ENCODE measurements at places on chromosomes 7 and 10.

DNA sequence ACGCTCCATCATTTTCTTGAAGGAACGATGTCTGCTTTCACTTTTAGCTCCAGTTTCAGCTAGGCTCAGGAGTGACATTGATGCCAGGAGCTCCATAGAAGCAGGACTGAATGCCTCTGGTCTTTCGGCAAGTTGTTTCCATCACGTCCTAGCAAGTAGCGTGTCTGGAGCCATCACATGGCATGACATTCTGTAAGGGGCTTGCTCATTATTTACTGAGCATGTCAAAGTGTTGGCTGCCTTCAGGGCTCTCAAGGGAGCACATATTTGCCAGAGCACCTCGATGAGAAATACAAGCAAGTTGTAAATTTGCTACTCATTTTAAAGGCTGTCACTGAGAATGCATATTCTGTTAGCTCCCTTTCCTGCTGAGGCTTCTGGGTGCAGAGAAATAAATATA, 131.0 kb upstream of the ITGB1 start:
- no peak for DNase-seq

- no peak for DNase-seq
Observed at GRCh38 chr10:31947144-31947926, 18.7 kb upstream of the ARHGAP12 start.

GRCh38 chr10:76509446-76509845, 1078.0 kb downstream of the LRMDA start:
- no peak for DNase-seq

DNA sequence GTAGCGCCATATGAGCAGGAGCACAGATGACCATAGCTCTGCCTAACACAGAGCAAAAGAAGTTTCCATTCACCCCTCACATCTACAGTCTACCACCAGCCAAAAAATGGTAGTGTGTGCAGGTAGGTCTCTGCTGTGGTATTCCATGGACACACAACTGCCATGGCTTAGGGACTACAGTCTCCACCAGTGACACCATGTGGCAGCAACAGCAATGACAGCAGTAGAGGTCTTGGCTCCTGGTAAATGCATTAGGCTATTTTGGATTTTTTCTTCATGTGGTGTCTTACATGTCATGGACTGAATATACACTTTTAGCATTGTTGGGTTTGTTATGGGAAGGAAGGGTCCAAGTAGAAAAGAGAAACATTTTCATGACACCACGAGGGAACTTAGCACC, 70.1 kb upstream of the CABCOCO1 start:
- DNase-seq: no peak

GRCh38 chr7:80316811-80317210, 182.2 kb downstream of the GNAI1 start:
- no peak for DNase-seq

DNA sequence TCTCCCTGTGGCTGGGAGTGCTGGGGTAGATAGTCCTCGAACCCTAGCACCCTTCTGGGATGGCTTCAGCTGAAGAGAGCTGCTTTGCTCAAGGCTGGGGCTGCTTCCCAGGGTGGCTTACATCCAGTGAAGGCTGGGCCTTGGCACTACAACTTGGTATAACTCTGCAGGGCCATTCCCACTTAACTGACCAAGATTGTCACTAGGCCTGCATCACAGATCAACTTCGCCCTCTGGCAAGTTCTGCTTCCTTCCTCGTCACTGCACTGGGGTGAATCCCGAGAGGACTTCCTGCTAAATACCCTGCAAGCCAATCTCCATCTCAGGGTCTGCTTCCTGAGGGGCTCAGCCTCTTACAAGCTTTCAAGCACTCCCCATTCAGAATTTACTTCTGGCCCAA, 195.2 kb downstream of the DOCK4 start:
- no peak for DNase-seq

- no peak for DNase-seq
Observed at GRCh38 chr7:74320645-74321221, 31.5 kb downstream of the CLIP2 start.

GRCh38 chr7:155529346-155529745, 17.0 kb downstream of the CNPY1 start:
- no peak for DNase-seq

GRCh38 chr7:78714356-78714755, 739.1 kb downstream of the MAGI2 start:
- DNase-seq: no peak

- DNase-seq: no peak
Observed at GRCh38 chr10:31304291-31304970, 14.6 kb upstream of the ZEB1 start.

GRCh38 chr7:140206616-140207389, 30.0 kb upstream of the KDM7A start:
- DNase-seq: no peak

DNA sequence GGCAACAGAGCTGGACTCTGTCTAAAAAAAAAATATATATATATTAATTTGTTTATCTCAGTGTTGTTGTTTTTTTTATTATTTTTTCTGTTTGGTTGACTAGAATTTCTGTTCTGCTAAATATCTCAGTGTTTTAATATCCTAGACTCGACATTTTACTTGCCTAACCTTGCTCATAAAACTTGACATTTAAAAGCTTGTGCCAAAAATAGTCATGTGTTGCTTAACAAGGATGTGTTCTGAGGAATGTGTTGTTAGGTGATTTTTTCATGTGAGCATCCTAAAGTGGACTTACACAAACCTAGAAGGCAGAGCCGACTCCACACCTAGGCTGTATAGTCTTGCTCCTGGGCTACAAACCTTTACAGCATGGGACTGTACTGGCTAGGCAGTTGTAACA, 23.1 kb downstream of the NRBF2 start:
- no peak for DNase-seq

DNA sequence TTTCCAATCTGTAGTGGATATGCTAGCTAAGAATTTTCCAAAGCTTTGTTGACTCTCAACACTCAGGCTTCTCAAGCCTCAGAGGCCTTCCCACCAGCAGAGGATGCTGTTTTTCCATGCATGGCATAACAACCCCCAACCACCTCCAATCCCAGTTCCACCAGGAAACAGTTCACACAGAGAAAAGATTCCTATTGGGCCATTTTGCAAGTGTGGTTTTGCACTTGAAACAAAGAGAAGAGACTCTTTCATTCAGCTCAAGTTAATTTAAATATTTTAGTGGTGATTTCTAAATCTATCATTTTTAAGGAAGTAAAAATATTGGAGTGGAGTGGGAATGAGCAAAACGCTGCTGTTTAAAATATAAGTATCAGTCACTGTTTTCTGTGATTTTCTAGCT, 105.6 kb upstream of the COL1A2 start:
- DNase-seq: no peak

- DNase-seq: no peak
Observed at GRCh38 chr7:146375170-146375569, 258.6 kb downstream of the CNTNAP2 start.

DNA sequence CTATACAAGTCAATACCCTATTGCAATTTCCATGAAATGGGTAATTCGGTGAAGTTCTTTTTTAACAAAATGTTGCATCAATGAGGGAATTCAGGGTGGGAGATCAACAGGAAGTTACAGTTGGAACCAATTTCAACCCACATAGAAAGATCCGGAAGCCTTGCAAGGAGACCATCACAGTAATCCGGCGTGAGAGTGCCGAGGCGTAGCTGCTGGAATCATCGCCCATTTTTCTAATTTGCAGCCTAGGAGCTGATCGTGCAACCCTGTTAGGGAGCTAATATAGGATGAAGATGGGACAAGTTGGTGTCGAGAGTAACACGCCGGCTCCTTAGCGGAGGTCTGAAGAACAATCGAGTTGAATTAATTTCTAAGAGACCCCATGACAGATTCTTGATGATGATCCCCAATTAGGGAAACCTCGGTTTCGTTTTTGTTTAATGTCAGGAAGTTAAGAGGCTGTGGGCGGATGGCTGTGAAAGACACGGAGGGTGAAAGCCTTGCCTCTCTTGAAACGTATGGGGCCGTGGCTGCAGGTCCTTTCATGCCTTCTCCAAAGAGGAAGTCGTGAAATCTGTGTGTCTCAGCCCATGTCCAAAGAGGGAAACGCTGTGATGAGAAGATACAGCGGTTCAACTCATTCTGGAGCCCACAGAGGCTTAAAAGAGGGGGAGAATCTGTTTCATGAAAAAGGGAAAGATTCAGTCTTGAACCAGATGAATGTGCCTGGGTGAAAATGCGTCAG, 51.2 kb upstream of the CARD11 start:
- DNase-seq: no peak

DNA sequence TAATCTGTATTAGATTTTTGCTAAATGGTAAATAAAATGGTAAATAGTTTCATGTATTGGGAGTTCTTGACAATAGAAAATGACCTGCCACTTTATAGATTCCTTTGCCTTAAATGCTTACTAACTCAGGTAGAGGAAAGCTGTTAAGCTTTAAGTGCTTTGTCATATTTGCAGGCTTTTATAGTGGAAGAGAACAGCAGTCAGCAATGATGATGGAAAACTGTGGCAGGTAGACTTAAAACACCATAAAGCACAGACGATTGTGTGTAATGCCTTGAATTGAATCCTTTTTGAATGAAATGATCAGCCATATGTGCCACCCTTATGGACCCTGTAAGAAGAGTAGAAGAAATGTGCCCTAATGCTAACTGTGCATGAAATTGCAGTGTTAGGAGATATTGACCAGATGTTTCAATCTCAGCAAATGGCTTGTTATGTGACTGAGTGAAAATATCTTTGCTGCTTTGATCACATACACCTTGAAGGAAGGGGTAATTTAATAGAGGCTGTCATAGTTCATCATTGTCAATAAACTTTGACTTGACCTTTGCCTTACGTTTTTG, 230.4 kb downstream of the ADK start:
- no peak for DNase-seq

GRCh38 chr7:12898620-12899019, 211.2 kb downstream of the ARL4A start:
- no peak for DNase-seq

GRCh38 chr10:96714746-96715255, 5.5 kb downstream of the PIK3AP1 start:
- DNase-seq: no peak

- no peak for DNase-seq
Observed at GRCh38 chr7:105285118-105285874, 103.4 kb downstream of the SRPK2 start.

- no peak for DNase-seq
Observed at GRCh38 chr7:132152131-132152889, 424.0 kb downstream of the PLXNA4 start.

GRCh38 chr10:30743586-30743985, 114.0 kb upstream of the LYZL2 start:
- no peak for DNase-seq

DNA sequence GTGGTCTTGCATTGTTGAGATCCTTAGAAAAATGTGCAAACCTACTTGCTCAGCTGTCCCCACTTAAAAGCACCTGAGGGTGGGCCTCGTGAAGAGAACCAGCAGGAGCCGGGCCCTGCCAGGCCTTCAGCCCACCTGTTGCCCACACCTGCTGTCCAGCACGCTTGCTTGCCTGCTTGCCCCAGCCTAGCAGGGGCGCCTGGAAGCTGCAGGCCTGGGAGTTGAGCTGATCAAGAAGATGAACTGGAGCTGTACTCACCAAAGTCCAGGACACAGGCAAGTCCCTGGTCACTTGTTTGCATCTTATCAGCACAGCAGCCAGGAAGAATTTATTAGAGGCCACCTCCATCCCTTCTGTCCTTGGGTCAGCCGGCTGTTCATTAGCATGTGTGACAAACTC, 23.2 kb downstream of the CYP26A1 start:
- DNase-seq: no peak

- no peak for DNase-seq
Observed at GRCh38 chr7:41709621-41710020, 6.7 kb upstream of the INHBA start.

GRCh38 chr10:16656895-16657294, 135.2 kb upstream of the C1QL3 start:
- DNase-seq: no peak

- DNase-seq: no peak
Observed at GRCh38 chr7:16841681-16842080, 36.9 kb upstream of the AGR2 start.

GRCh38 chr7:104857458-104858425, 156.3 kb upstream of the KMT2E start:
- DNase-seq: no peak

- peak; percentile 41 for DNase-seq
Observed at GRCh38 chr7:31122649-31123058, 70.5 kb downstream of the ADCYAP1R1 start.

DNA sequence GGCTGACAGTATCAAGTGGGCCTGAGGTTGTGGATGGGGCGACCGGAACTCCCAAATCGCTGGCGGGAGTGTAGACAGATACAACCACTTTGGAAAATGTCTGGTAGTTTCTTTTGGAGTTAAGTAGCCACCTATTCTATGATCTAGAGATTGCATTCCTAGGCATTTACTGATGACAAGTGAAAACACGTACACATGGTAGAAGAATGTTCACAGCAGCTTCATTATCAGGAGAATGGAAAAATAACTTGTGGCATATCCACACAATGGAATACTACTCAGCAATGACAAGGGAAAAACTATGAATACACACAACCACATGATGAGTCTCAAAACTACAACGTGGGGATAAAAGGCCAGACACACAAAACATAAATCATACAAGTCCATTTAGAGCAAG, 146.0 kb downstream of the MYOF start:
- no peak for DNase-seq

DNA sequence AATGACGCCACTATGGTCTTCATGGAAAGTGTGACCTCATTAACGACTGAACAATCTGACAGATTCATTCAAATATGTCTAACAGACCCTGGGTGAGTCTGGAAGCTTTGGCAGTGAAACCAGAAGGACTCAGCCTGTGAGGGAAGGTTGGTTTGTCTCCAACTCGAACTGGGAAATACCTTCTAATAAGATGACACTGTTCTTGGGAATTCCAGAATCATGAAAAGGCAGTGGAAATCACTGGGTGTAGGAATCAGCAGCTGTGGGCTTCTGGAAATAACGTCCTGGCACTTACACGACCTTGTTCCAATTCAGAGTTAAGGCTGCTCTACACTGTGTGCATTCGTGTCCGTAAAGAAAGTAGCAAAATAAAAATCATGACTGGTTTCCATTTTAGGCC, 75.1 kb downstream of the DGKI start:
- no peak for DNase-seq

DNA sequence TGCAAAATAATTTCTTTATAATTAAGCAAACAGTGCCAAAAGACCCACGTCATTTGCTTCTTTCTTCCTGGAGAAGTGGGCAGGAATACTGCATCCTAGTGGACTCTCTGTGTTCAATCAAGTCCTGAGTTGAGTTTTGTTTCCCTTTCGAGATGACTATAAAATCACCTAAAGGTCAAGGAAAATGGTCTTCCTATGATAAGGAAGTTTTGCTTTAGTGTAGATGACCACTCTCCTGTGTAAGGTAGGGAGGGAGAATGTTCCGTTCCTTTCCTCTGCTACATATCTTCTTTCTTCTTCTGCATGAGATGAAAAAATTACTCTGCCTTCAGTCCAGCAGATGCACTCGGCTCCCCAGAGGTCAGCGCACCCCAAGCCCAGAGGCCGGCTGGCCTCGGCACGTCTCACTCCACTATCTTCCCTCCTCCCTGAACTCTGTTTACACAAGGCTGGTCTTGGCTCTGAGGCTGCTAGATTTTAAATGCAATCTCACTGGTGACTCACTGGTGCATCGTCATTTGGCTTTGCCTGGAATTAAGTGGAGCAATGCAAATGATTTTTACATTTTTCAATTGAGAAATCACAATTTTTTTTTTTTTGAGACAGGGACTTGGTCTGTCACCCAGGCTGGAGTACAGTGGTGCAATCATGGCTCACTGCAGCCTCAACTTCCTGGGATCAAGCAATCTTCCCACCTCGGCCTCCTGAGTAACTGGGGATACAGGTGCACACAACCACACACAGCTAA, 18.6 kb upstream of the VDAC2 start:
- no peak for DNase-seq
